T-helper 1 cell (primary cell): ENCODE measurements at places on chromosomes 5 and 9.

DNA sequence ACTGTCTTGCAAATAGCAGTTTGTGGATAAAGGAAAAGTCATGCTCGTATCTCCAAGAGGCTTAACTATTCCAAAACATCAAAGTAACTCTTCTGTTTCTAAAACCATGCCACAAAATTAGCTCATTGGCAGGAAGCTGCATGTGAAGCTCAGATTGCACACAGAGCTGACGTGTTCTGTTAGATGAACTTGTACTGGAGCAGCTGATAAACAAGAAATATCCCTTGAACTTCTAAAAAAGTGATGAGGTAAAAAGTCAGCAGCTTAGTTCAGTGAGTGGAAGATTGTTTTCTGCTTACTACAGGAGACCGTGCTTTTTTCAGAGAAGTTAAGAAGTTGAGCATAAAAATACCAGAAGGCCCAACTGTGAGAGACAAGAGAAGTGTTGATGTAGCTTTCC is 113.2 kb downstream of the SLC12A2 start:
- no peak for DNase-seq

DNA sequence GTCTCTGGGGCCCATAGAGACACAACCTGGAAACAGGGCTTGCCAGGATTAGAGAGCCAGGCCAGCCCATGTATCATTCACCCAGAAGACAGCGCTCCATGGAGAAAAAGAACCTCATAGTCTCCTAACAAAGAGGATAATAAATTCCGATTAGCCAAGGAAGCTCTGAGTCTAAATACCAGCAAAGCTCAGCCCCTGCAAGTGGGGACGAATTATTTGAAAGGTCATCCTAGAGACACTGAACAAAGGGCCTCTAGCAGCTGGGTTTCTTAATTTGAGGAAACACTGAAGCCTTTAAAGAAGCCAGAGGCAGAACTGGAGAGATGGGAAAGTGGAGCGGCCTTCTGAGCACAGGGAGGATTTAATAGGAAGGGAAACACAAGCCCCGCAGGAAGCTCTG is 287.1 kb upstream of the ZNF462 start:
- DNase-seq, result no peak

DNA sequence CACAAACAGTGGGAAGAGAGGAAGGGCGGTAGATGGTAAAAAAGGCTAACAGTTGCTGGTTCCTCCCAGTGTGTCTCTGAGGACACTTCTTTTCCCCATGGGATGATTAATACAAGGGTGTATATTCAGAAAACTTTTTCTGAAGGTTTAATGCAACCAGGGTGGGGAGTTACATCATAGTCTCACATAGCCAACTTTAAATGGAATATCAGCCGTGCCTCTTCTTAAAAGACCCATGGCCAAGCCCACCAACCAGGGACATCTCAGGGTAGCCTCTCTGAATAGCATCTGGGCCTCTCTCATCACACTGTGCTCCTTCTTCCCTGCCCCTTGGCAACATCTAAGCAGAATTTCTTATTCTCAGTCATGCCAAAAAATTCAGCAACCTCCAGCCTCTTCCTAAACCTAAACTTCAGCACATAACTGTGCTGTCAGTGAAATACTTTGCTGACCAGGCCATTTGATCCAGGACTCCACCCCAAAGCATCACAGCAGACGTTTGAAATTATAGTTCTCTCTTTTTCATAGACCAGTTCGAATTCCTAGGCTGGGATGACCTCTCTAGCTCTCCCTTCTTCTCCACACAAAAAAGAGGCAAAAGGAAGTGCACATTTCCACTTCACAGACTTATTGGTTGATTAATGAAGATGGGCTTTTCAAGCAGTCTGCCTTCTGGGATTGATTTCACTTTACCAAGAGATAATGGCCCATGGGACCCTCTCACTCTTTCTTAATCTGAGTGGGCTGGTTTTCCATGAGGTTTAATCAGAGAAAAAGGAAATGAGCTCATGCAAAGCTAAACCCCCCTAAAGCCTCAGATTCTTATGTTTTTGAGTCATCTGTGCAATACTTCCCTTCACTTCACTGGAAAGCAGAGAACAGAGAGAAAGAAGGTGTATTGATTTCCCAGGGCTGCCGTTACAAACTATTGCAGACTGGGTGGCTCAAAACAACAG is 85.1 kb upstream of the RAI14 start:
- DNase-seq, result no peak

DNA sequence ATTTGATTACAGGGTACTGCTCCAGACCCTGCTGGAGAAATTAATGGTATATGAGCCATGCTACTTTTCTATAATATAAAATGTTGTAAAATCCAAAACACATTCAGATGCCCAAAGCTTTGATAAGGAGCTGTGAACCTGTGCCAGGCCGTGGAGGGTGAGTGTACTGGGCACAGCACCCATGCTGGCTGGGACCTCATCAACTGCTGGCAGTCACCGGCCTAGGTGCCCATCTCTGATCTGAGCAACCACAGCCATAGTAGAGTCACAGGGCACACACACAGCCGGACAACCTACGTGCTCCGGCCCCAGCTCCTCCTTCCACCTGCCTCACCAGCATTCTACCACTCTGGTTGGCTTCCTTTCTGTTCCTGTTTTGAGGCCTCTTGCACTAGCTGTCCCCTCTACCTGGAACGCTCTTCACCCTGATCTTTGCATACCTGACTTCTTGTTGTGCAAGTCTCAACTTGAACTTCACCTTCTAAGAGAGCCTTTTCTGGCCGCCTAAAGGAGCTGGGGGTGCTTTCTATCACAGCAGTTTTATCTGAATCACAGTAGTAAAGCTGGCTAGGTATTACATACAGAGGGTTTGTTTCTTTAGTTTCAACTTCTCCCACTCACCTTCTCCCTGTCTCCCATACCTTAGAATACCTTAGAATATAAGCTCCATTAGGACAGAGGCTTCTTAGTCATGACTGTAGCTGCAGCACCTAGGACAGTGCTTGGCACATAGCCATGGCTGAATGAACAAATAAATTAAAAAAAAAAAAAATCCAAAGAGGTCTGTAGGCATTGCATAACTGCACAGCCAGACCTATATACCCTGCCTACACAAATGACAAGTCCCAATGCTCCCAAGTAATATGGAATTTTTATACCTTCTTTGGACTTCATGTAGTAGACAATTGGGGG is 51.7 kb downstream of the MED27 start:
- no peak for DNase-seq

- DNase-seq, result no peak
These were observed 69.2 kb downstream of the SYK start for GRCh38 chr9:90870621-90871326.

GRCh38 chr5:169763376-169764017 is 126.4 kb downstream of the DOCK2 start:
- no peak for DNase-seq

GRCh38 chr9:126442636-126443035 is 116.0 kb downstream of the MVB12B start:
- no peak for DNase-seq

GRCh38 chr5:180105827-180106312 is 34.3 kb upstream of the RNF130 start:
- DNase-seq, result no peak

- DNase-seq, result no peak
These were observed 83.7 kb upstream of the SLC27A6 start for GRCh38 chr5:128881502-128882018.

DNA sequence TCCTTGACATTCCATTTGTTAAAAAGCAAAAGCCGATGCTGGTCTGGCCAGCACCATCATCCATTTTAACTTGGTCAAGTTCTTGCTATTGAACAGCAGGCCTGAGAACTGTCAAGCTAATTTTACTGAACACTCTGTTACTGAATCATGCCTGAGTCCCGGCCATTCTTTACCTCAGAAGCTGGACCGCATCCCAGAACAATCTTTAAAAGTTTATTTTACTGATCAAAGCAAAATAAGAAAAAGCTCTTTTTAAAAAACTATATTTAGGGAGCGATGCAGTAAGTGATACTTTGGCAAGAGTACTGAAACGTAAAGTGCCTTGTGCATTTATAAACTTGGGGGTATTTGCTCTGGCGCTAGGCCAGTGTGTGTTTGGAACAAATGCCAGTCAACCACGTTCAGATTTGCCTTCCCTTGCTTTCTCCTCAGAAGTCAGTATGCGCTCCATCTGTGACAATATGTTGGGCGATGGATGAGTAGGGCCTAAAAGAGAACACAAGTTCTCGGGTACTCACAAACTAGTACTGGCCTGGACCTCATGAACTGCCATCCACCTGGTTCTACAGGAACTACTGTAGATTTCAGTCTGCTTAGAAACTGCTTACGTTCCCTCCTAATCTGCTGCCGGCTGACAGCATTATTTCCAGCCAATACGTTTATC is 161.9 kb downstream of the MAPKAP1 start:
- no peak for DNase-seq

DNA sequence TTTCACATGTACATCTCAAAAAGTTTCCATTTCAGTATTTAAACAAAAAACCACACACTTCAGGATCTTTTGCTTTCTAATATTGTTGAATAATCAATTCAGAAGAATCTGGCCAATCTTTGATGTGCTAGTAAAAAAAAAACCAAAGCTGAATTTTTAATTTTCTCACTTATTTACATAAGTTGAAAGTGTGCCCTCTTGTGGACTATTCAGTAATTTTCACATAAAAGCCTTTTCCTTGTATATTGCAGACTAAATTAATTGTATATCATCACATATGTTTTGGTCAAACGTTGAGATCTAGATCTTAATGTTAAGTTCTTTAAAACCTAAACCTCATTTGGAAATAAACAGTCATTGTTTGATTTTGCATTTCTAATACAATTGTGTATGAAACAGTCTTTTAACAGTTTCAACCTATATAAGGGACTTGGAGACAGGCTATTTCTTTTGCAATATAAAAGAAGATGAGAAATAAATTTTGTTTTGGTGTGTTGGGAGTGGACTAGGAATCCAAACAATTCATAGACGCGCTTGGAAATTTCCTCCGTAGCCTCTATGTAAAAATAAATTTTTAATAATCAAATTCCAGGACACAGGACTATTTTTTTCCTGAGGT is 68.1 kb downstream of the NIPBL start:
- no peak for DNase-seq

- no peak for DNase-seq
These were observed 189.6 kb upstream of the SEMA6A start for GRCh38 chr5:116763987-116764866.

- DNase-seq, result no peak
These were observed 8.1 kb upstream of the RNU6ATAC start for GRCh38 chr9:134172198-134173126.

GRCh38 chr5:13359344-13359743 is 585.1 kb downstream of the DNAH5 start:
- DNase-seq, result no peak
